ENCODE measurements at places on chromosomes 13 and 19.

- DNase-seq, result peak; percentile 97
Observed at GRCh38 chr19:32674931-32675719, at the start of gene ANKRD27. TSS of gene ANKRD27 (minus strand) at chr19:32675180. CDS start at chr19:32659015, 16,165 bp downstream.

DNA sequence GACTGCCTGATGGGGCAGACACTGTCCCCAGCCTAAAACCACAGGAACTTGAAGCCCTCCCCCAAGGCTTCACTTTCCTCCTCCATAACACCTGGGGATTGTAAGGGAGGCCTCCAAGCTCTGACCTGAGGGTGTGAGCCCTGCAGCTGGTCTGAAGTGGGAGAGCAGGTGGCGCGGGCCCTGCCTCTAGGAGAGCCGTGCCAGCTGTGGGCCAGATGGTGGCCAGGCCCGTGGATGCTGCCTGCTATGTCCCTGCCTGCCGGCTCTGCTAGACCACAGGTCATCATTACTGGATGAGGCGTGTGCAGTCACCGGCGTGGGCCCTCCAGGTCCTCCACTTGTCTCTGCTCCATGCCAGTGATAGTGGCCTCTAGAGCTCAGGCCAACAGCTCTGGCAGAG is 3.5 kb upstream of the KLHL26 start:
- no peak for DNase-seq

DNA sequence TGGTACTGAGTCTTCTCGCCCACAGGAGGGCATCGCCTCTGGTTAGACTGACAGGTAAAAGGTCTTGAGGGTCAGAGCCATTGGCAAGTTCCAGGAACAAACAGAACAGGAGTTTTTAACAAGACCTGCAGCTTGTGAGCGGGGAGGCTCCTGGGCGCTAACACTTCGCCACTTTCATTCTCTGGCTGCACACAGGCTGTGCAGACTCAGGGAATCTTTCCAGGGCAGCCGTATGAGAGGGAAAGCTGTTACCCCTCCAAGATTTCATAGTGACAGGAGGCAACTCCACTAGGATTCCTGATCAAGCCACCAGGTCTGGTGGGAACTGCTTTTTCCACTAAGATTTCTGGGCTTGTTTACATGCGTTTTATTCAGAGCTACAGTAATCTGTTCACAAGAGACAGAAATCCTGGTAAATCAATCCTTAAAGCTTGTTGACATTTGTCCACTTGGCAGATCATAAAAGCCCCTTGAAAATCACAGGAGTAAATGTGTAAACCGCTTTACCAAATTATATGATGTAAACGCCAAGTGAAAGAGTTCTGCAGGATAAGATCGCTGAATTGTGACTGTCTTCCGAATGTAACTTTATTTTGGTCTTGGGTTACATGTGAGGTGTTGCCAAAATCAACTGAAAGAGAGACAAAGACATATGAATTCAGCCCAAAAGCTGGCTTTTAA is 190.6 kb downstream of the MZT1 start:
- DNase-seq, result no peak

GRCh38 chr13:103839460-103839859 is 773.2 kb upstream of the SLC10A2 start:
- no peak for DNase-seq

- no peak for DNase-seq
Observed at GRCh38 chr13:52924289-52925148, 76.1 kb upstream of the PCDH8 start.

DNA sequence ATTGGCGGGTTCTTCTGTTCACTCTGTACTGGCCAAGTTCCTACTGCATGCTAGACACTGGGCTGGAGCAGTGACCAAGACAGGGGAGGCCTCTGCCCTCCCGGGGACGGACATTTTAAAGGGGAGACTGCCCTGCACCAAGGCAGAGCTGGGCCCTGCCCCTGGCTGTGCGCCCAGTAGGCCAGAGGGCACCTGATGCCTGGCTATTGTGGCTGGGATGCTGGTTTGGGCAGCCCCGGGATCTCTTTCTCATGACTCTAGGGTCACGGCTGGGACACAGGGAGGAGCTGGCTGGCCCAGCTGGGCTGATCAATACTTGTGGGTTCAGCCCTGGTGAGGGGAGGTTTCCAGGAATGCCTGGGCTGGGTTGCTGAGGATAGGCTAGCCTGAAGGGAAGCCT is 17.7 kb downstream of the LIPE start:
- no peak for DNase-seq

- DNase-seq, result no peak
Observed at GRCh38 chr13:67950603-67951002, 720.5 kb upstream of the PCDH9 start.

DNA sequence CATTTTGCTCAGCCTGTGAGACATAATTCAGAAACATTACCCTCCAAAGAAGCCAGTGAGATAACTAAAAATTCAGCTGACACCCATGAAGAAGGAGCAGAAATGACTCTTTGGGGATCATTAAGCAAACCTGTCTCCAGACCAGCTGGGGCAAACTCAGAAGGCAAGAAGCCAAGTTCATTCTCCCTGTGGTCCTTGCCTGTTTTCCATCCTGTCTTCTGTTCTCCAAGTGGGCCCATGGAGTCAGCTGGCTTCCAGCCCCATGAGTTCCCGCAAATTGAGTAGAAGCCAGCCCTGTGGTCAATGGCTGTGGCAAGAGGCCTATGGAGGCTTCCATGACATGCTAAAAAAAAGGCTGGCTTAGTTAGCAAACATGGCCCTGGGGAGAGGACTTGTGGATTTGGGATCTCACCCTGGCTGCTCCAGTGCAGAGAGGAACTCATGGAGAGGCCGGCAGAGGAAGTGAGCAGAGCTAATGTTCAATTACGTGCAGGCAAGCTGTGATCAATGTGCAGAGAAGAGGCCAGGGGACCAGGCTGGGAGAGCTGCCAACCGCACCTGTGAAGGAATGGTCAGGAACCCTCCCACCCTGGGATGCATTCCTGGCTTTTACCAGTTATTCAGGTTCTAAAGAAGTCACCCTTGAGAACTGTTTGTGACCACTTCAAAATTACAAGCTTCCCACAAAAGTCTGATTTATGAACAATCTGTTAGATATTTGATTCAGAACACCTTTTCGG is 229.1 kb downstream of the TSHZ3 start:
- DNase-seq, result no peak

- no peak for DNase-seq
Observed at GRCh38 chr13:31351376-31351775, 151.6 kb downstream of the B3GLCT start.
